A549 treated with Hydrocortisone at 1 μM for 4 hours (cell line): ENCODE measurements at places on chromosomes 3 and 15. TPM values are rescaled to one million over a fixed set of nuclear protein-coding genes. Genes with fewer than 3 reads are reported as not detected.

The SLC28A1 gene
- 0.03 to 0.06 TPM in 2 of 5 replicates, not detected in the others for total RNA-seq

The ASTE1 gene
- 5.2 to 6.8 TPM (median 5.3 TPM) in 5 replicates for total RNA-seq

The TLR9 gene
- 0.02 to 0.03 TPM in 2 of 5 replicates, not detected in the others for total RNA-seq

The CLDN18 gene
- total RNA-seq, result not detected in 5 replicates

The GOLGA8O gene
- 0.13 to 0.33 TPM (median 0.23 TPM) in 5 replicates for total RNA-seq

The ADAMTS7 gene
- total RNA-seq, result 7.2 to 11.0 TPM (median 8.4 TPM) in 5 replicates

The LZTFL1 gene
- 14.6 to 18.3 TPM (median 16.2 TPM) in 5 replicates for total RNA-seq

The ANKRD34C gene
- not detected in 5 replicates for total RNA-seq

The LMAN1L gene
- total RNA-seq, result 0.09 to 0.15 TPM in 2 of 5 replicates, not detected in the others

The CLDN16 gene
- 0.03 to 0.14 TPM (median 0.08 TPM) in 3 of 5 replicates, not detected in the others for total RNA-seq

The CA12 gene
- 166 to 192 TPM (median 183 TPM) in 5 replicates for total RNA-seq

The RASL12 gene
- total RNA-seq, result 0.07 to 0.16 TPM (median 0.15 TPM) in 5 replicates

The SYNPR gene
- total RNA-seq, result not detected in 5 replicates

The MAN2C1 gene
- total RNA-seq, result 63.1 to 80.3 TPM (median 75.3 TPM) in 5 replicates

The CLASP2 gene
- 13.3 to 22.4 TPM (median 15.1 TPM) in 5 replicates for total RNA-seq

The DZIP3 gene
- 3.5 to 4.4 TPM (median 4.1 TPM) in 5 replicates for total RNA-seq

The SPESP1 gene
- total RNA-seq, result not detected in 5 replicates

The HYKK gene
- 5.2 to 6.5 TPM (median 5.7 TPM) in 5 replicates for total RNA-seq

The ISLR2 gene
- 0.07 to 0.28 TPM (median 0.18 TPM) in 5 replicates for total RNA-seq

The GABRR3 gene
- not detected in 5 replicates for total RNA-seq

The GRAMD2A gene
- total RNA-seq, result 0.07 to 0.31 TPM (median 0.16 TPM) in 5 replicates

The ROBO2 gene
- total RNA-seq, result not detected in 5 replicates

The SEMA6D gene
- not detected in 5 replicates for total RNA-seq

The C15orf62 gene
- 0.06 to 0.13 TPM (median 0.10 TPM) in 3 of 5 replicates, not detected in the others for total RNA-seq

The GRAMD1C gene
- 0.30 to 1.1 TPM (median 0.63 TPM) in 5 replicates for total RNA-seq

The TMIE gene
- total RNA-seq, result 0.13 to 0.23 TPM (median 0.16 TPM) in 5 replicates

The KY gene
- 0.08 to 0.20 TPM (median 0.13 TPM) in 5 replicates for total RNA-seq

The STOML1 gene
- 11.0 to 12.8 TPM (median 12.1 TPM) in 5 replicates for total RNA-seq

The MAP1A gene
- 0.50 to 0.76 TPM (median 0.60 TPM) in 5 replicates for total RNA-seq

The SAMD7 gene
- total RNA-seq, result not detected in 5 replicates

The KLHL18 gene
- total RNA-seq, result 17.5 to 19.3 TPM (median 18.2 TPM) in 5 replicates
